ENCODE measurements at places on chromosomes 12 and 14.

DNA sequence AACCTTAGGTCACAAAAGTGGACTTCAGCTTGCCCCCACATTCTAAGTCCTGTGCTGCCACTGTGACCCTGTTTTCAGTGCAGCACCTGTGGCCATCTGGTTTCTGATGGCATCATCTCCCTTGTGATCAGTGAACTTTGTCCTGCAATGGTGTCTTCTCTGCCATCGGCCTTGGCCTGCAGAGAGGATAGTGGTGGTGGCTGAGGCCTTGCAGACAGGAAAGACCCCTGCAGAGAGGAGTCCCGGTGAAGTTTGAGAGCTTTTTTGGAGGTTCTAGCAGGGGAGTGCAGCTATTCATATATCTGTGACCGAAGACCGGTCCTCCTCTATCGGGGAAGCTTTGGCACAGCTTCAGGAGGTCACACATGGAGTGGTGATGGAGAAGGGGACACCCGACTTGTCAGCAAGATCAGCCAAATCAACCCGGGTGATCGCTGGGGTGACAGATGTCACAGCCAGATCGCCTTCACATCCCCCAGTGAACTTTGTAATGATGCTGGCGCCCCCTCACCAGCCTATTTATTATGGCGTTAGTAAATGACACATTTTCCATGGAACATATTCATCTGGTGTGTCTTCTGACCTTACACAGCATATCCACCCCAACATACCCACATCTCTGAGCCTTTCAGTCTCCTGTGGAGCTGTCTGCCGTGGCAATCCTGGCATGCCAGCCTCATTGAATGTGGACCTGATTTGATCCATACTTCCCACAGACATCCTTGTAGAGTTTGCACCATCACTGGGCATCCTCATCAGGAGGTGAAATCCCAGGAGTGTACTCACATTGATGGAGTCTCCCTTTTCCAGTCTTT is 136.1 kb downstream of the PAPOLA start:
- DNase-seq, result no peak

DNA sequence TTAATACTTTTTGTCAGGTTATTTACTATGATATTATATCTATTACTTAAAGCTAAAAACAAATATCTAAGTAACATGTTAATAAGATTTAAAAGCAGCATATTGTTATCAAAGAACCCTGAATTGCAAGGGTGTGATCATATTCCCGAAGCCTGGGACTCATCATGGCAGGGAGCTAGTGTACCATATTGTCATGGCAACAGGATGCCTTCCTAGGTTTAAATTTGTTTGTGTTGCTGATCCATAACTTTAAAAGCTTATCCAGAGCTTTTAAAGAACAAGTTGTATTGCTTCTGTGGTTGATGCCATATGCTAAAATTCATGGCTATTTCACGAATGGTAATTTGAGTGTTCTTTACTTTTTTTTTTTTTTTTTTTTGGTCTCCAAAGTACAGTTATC is 500.5 kb downstream of the NAV3 start:
- DNase-seq, result no peak

DNA sequence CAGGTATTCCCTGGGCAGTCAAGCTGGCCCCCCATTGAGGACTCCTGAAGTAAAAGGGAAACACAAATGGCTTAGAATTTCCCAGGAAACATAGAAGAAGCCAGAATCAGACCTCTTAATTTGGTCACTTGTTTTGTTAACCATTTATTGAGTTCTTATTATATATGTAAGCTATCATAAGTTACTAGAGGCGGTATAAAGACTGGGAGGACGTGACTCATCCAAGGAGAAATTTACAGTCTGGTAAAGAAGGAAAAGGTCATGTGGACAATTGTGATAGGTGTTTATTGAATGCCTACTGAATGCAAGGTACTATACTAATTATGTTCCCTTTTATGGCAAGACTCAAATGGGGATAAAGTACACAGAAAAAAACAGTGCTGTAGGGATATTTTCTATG is 146.7 kb downstream of the DYRK2 start:
- no peak for DNase-seq

GRCh38 chr12:56110571-56110970 is 5.9 kb upstream of the RPL41 start:
- DNase-seq, result no peak

DNA sequence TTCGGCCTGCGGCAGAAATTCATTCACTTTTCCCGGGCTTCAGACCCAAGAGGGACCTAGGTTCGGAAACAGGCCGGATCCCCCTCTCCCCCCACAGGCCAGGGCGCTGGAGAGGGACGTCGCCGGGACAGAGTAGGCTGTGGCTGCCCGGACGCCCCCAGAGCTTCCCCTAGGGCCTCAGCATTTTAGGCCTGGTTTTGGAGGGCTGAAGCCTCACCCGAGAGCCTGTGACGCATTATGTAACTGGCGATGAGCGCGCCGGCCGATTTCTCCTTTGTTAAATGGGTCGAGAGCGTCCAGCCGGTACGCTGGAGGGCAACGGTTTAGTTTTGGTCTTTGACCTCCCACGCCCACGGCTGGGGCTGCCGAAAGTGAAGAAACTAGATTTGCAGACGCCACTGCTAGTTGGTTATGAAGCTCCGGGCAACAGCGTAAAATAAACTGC is 657 bp downstream of the PEBP1 start:
- no peak for DNase-seq

GRCh38 chr14:41235466-41235865 is 371.2 kb upstream of the LRFN5 start:
- DNase-seq, result no peak

Measured in NK-92 treated with Interleukin-12 subunit alpha and Interleukin-12 subunit beta, amount 100 ng/mL, for 24 hours (cell line).